ENCODE measurements at places on chromosomes 2 and 18. TPM values are rescaled to one million over a fixed set of nuclear protein-coding genes. Genes with fewer than 3 reads are reported as not detected.

GRCh38 chr2:219698748-219699439 lies 71.5 kb downstream of the SLC4A3 start:
- DNase-seq, result no peak

DNA sequence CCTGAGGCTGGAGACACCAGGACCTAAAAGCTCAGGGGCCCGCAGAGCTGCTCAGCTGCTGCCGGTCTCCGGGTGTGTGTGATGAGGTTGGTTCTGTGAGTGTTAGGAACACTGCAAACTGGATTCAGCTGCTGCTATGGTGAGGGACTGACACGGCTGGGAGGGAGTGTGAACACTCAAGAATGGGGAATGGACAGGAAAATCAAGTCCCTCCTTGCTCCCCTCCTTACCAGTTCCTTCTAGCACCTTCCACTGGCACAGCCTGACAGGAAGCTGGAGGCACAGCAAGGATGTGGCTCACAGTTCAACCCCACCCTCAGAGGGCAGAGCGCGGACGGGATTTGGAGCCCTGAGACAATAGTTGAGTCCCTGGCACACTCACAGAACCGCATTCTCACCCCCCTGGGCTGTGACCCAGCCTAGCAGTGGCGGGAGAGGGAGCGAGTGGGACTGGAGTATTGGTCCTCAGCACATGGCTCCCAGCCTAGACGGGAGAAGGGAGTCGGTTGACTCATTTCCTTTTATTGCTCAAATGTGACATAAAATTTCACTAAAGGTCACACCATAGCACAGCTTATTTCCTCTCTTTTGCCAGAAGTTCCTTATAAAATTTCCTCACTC lies 42.5 kb downstream of the LRRC30 start:
- peak; percentile 69 for DNase-seq

The MARCHF7 gene
- 81.6 TPM for total RNA-seq

The ACKR3 gene
- total RNA-seq, result 54.5 TPM

- DNase-seq, result no peak
Measured at GRCh38 chr2:110732422-110733413, at the start of gene ACOXL. Gene ACOXL (plus strand): TSS chr2:110732573. CDS start chr2:110768390, 35,817 bp downstream.

The CCL20 gene
- total RNA-seq, result not detected

GRCh38 chr2:234830853-234831252 lies 121.0 kb upstream of the SH3BP4 start:
- no peak for DNase-seq

The DHRS9 gene
- 1.3 TPM for total RNA-seq

The SYT4 gene
- total RNA-seq, result not detected

Data from heart right ventricle (tissue), 16 donors.